WERI-Rb-1 (cell line): ENCODE measurements at places on chromosomes 11 and 22.

- peak; percentile 9 for DNase-seq
These were observed 88.8 kb downstream of the PDHX start for GRCh38 chr11:35005141-35005780.

DNA sequence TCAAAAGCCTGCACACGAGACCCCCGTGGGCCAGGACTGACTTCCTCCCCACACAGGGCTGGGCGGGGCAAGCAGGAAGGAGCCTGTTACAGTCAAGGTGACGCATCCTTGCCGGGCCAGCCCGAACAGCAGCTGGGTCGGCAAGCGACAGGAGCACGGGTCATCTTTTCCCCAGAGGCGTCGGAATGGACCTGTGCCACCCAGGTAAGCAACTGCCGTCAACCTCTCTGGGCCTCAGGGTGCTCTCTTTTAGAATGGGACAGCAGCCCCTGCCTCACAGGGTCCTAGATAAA lies at the start of gene CYTH4:
TSS of gene CYTH4 (plus strand) at position 124 of the 293 bp plus-strand sequence. CDS start at position 186, 62 bp downstream.
- DNase-seq = no peak

DNA sequence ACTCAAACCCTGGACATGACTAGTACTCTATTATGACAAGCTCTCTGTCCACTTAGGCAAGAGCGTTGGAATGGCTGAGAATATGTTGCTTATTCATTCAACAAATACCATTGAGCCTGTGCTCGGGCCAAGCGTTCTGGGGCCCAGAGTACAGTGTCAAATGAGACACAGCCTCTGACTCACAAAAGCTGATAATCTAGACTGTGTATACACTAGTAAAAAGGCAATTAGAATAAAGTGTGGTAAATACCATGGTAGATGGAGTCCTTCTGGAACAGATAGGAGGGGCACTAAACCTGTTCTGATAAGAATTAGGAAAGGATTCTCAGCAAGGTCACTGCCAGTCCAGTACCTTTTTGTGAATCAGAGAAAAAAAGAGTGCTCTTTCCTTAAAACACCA lies 24.7 kb downstream of the KCNE3 start:
- DNase-seq = no peak

DNA sequence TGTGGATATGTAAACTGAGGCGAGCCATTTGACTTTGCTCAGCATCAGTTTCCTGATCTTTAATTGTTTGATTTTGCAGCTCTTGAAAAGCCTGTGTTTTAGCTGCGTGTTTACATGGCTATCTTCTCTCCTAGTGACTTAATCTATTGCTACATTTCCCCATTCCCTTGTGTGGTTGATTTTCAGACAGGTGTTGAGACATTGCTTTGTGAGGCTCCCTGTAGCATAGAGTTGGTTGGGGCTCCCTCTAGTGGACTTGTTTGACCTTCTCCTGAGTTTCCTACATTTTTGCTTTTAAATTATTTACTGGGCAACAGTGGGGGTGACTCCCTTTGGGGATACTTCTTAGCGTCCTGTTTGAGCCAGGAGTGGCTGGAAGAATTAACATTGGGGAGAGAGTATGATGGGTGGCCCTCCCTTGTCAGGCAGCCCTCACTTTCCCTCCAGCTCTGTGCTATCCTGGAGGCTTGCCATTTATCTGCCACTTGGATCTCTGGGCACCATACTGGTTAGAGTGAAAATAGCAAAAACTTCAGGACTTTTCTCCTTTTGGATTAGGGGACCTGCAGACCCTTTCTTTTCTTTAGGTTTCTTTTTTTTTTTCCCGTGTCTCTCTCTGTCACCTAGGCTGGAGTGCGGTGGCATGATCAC lies 9.2 kb upstream of the CBL start:
- DNase-seq = peak; percentile 70
